ENCODE measurements at places on chromosomes 1 and 21.

GRCh38 chr1:59124166-59124565, 172.7 kb upstream of the FGGY start:
- H3K27ac ChIP-seq: no peak overlapping the region
- H3K4me3 ChIP-seq: no peak overlapping the region
- no peak for DNase-seq
- H3K27me3 ChIP-seq: no peaks in the 10 kb centered on the region
- no peaks in the 10 kb centered on the region for H3K36me3 ChIP-seq

DNA sequence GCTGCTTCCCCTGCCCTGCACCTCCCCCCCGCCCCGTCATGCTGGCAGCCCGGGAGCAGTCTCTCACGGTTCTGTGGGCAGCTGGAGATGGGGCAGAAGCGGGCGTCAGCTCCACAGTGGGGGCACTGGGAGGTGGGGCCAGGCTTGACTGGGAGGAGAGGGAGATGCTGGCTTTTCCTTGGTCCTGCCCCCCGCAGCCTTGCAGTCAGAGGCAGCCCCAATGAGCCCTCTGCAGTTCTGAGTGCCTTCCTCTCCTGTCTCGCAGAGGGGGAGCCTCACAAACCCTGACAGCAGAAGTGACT, 21.7 kb downstream of the ARHGEF10L start:
- no peak overlapping the region for H3K4me3 ChIP-seq
- peaks cover 61% of the 10 kb centered on the region for H3K4me1 ChIP-seq
- no peak for DNase-seq
- no peaks in the 10 kb centered on the region for H3K27me3 ChIP-seq
- H3K36me3 ChIP-seq: no peaks in the 10 kb centered on the region

GRCh38 chr1:110340207-110340468, 961 bp downstream of the RBM15 start:
- H3K36me3 ChIP-seq: no peaks in the 10 kb centered on the region
- H3K4me3 ChIP-seq: peak overlapping the region; percentile 95
- no peaks in the 10 kb centered on the region for H3K27me3 ChIP-seq
- H3K27ac ChIP-seq: peak overlapping the region; percentile 95
- no peaks in the 10 kb centered on the region for H3K4me1 ChIP-seq

DNA sequence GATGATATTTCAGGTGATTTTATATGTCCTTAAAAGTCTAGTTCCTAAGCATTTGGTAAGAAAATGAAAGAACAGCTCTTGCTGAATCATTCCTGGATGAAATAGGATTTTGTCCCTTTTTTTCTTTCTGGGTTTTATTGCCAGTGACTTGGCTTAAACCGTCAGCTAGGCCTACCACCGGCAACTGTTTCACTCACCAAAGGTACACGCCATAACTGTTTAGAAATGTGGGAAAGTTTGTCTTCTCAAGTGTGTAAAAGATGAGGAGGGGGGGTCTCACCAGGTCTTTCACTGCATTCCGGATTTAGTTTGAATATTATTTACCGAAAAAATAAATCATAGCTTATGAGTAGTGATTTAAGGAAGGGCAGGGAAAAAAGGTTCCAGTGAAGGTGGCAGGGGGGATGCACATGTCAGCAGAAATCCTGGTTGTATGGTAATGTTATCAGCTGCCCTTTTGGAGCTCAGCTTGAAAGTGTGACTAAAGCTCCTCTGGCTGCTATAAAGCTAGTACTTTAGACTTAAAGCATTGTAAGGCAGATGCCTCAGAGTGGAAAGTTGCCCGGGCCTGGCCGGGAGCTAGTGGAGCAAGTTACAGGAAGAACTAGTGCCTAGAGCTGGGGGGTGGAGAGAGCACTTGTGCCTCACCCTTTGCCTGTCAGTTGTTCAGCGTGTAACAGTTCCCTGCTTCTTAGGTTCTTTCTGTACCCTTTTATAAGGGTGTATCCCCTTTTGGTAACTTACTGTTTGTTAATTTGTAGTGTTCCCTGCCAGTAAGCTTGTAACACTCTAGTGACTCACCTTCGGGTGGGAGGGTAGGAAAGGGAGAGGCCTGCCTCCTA, 3.1 kb downstream of the ATP1A1 start:
- H3K27me3 ChIP-seq: no peaks in the 10 kb centered on the region
- peak overlapping the region; percentile 98 for H3K27ac ChIP-seq
- peak overlapping the region; percentile 99 for H3K4me3 ChIP-seq
- DNase-seq: peak; percentile 93
- no peaks in the 10 kb centered on the region for H3K36me3 ChIP-seq
- peaks cover 71% of the 10 kb centered on the region for H3K4me1 ChIP-seq

All from sigmoid colon (tissue), 7 donors.